ENCODE measurements at places on chromosomes 2 and 18.
A peak's percentile ranks its signal among the peaks of the same experiment; 100 is the strongest.

GRCh38 chr2:3639653-3640052 is 18.3 kb upstream of the ALLC start:
- no peak for DNase-seq

GRCh38 chr18:21004726-21005125 is 106.9 kb downstream of the ROCK1 start:
- DNase-seq, result peak; percentile 17

GRCh38 chr2:118437501-118437900 is 349.2 kb downstream of the INSIG2 start:
- no peak for DNase-seq

DNA sequence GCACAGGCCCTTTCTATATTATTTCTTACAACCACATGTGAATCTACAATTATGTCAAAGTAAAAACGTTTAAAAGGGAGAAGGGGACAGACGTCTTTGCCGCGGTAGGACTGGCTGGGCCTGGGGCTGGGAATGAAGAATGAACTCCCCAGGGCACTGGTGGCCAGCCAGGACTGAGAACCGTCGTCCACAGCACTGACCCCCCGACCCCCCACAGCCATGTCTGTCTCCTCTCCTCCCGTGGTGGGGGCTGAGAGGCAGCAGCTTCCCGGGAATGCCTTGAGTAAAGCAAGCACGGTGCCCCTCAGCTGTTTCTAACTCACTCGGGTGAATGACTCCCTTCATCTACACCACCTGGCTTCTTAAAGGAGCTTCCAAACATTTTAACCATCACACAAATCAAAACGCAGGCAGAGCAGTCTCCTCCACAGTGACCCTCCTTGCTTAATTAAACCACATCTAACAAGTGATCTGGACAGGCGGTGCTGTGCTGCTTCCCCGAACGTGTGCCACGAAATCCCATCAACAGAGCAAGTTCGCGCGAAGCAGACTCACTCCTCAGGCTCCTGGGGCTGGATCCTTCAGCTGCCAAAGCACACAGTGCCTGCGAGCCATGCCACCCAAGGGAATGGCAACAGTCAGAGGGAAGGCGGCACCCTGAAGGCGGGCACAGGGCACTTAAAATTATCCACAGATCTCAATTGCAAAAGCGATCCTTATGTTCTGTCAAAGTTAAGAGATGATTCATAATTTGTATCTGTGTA is 217.7 kb downstream of the EIPR1 start:
- DNase-seq, result no peak

DNA sequence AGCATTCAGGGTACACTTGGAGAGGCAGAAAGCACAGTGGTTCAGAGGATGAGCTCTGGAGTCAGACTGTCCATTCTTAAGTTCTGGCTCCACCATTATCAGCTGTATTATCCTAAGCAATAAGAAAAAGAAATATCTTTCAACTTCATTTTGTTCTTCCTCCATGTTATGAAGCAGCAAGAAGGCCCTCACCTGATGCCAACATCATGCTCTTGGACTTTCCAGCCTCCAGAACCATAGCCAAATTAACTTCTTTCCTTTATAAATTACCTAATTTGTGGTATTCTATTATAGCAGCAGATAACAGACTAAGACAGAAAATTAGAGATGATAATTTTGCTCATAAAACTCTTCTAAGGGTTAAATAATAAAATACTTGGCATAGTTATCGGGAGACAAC is 137.1 kb downstream of the RBMS1 start:
- no peak for DNase-seq

DNA sequence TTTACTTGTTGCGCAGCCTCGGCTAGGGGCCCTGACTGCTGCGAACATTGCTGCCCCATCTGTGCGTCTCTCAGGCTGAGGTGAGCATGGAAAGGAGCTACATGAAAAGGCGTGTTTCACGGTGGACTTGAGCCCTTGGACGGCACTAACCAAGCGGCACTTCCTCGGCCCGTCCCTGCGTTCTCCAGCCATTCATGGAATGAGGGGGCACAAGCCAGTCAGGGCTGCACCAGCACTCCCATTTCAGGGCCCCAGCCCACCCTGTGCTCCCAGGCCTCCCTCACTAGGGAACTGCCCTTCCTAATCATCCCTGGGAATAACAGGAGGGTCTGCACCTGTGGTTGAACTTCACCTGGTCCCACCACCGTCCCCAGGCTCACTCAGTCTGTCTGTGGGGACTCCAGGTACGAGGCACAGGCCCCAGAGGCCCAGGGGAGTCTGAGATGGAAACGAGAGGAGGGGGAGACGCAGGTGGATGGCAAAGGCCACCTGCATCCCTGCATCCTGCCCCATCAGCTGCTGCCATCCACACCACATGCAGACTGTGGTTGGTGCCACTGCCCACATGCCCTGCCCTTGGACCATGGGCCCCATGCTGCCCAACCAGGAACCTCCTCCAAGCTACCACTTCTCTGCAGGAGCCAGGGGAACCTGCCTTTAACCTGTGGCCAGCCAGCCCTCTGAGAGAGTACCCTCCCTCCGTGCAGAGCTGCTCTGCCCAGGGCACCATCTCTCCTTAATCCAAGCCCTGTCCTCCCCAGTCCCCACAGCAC is 99.7 kb downstream of the EIPR1 start:
- DNase-seq, result no peak

- peak; percentile 73 for DNase-seq
These were observed 125.9 kb downstream of the MAP4K4 start for GRCh38 chr2:101823347-101823791.

DNA sequence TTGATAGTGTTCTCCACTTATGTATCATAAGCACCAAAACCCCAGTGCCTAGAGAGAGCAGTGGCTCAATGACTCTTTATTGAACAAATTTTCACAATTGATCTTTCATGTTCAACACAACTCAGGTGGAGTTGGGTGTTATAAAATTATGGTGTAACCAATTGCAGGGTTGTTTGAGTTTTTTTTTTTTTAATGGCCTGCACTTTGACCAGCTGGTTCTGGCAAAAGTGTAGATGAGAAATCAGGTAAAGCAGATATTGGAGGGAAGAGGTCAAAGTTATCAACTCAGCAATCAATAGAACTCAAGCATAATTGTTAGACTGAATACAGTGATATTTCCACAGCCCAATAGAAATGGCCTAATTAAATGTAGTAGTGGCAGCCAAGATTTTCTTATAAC is 1386.3 kb downstream of the SUCLG1 start:
- no peak for DNase-seq

DNA sequence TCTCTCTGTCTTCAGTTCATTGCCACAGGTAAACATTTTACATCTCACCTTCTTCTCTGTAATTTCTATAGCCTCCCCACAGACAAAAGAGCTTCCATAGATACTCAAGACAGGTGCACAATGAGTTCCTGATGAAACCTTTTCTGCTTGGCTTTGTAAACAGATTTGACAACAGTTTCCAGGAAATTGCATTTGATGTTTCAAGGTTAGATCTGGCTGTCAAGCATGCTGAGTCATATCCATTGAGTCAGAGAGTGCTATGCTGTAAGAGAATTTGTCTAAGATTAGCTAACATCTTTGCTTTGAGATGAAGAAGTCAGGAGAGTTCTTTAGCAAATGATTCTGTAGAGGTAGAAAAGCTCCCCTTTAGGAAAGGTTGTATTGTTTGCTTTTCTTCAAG is 40.6 kb upstream of the MAP2 start:
- DNase-seq, result peak; percentile 83

DNA sequence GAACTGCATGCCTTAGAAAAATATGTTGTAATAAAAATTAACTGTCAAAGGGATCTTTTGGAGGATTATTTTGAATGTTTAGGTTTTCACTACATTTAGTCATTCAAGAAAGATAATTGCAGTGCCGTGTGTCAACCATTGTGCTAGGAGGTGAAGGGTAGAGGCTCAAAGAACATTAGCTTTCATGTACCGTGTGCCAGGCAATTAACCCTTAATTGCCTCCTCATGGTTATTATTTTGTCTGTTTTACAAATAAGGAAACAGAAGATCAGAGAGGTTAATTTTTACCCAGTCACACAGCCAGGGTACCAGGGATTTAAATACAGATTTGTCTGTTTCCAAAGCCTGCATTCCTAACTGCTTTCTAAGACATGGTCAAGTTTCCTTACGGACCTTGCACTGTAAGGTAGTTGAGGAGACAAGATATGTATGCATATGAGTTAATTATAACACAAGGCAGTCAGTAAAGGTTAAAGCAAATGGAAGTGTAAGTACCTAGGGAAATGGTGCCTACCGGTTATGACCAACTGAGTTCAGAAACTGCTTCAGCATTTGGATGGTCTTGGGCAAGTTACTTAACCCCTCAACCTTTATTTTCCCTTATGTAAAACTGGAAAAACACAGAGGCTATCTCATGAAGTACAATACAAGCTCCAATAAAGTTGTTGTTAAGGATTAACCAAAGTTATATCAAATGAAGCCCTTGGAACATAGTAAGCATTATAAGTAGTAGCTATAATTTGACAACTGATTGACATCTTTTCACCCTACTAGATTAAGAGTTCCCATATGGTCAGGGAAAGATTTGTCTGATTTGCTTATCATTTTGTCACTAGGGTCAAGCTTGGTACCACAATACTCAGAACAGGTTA is 434.9 kb downstream of the MBD2 start:
- DNase-seq, result no peak

GRCh38 chr2:88746929-88747490 is 55.5 kb downstream of the RPIA start:
- DNase-seq, result no peak

DNA sequence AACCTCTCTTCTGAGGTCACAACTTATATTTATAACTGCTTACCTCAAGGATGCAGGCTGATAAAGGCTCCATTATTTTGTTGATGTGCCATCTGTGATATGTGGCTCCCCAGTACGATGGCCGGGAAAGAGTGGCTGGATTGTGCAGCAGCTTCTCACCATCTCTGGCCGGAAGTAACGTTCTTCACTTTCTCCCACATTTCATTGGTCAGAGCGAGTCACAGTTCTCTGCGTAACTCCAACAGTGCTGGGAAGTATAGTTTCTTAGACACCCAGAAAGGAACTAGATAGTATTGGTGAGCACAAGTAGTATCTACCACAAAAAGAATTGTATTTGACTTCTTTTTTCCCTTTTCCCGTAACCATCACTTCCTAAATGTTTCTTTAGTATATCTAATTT is 28.7 kb downstream of the ZSWIM2 start:
- DNase-seq, result peak; percentile 17

DNA sequence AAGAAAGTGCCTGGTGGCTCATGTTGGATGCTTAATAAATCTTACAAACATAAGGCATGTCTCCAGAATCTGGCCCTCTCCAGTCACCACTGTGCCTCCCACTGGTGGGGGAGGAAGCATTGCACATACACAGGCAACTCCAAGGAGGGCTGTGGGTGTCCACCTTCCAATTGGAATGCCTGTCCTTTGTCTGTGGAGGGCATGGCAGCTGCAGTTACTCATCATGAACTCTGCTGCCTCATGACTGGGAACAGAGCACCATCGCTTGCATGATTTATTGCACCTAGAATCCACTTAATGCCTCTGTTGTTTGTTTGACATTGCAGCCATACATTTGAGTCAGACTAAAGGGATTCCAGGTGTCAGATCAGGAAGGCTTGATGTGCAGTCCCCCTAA is 278.9 kb downstream of the PRKCE start:
- DNase-seq, result peak; percentile 64

- peak; percentile 18 for DNase-seq
These were observed 560.2 kb upstream of the LRATD1 start for GRCh38 chr2:14072338-14072737.

DNA sequence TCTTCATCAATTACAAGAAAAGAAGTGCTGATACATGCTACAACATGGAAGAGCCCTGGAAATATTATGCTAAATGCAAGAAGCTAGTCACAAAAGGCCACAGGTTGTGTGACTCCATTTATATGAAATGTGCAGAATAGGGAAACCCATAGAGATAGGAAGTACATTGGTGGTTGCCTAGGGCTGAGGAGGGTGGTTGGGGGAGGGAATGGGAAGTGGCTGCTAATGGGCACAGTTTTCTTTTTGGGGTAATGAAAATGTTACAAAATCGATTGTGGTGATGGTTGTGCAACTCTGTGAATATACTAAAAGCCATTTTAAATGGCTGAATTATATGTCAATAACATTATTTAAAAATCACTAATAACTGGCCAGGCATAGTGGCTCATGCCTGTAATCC is 24.3 kb upstream of the RESP18 start:
- DNase-seq, result no peak

DNA sequence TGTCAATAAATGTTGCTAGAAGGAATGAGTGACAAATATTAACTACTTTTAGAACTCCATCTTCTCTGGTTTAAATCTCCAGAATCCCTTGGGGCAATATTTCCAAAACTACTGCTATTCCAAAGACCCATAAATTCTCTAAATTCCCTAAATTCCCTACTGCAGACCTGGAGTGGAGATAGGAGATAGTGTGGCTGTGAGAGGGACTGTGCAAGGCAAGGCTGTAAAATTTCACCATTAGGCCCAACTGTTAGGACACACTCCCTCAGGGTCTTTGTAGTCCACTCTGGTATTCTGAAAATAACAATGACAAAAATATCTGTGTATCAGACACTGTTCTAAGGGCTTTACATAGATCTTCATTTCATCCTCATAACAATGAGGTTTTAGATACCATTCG is 67.9 kb downstream of the MYL12B start:
- DNase-seq, result no peak

DNA sequence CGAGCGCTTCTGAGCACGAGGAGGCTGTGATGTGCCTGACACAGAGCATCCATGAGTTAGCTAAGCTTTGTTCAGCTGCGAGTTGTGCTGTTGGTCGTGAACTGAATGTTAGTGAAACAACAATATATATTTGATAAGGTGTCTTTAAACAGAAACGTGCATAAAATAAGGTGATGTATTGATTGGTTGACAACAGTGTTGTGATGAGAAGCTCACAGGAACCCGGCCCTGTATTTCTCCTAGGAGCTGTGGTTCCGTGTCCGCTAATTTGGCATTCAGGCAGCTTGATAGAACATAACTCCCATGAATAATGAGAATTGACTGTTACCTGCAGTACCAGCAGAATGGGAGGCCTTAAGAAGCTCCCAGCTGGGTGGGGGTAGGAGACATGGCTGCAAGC is 146.4 kb upstream of the MYCN start:
- no peak for DNase-seq

- DNase-seq, result peak; percentile 62
These were observed 107.6 kb downstream of the TRIB2 start for GRCh38 chr2:12824351-12824777.

DNA sequence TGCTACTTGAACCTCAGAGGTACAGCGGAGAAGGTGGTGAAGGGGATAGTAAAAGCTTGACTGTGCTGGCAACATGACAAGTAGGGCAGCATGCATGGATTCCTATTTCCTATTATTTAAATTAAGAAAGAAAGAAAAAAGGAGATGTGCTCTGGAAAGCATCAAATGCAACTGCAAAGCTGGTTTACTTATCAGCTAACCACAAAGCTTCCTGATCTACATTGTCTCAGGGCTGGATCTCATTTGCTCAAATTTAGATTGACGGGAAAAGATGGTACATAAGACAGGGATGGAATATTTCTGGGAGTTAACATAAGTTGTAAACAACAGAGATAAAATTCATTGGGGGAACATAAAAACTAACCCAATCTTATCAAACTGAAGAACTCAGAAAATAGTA is 178.0 kb downstream of the RIT2 start:
- DNase-seq, result no peak

GRCh38 chr2:121133551-121134319 is 151.3 kb downstream of the TFCP2L1 start:
- DNase-seq, result no peak

Data from HT1080 (cell line).